ENCODE measurements at places on chromosomes 16 and 17.

- no peak for DNase-seq
These were observed 20.7 kb downstream of the SPHK1 start for GRCh38 chr17:76404976-76405563.

DNA sequence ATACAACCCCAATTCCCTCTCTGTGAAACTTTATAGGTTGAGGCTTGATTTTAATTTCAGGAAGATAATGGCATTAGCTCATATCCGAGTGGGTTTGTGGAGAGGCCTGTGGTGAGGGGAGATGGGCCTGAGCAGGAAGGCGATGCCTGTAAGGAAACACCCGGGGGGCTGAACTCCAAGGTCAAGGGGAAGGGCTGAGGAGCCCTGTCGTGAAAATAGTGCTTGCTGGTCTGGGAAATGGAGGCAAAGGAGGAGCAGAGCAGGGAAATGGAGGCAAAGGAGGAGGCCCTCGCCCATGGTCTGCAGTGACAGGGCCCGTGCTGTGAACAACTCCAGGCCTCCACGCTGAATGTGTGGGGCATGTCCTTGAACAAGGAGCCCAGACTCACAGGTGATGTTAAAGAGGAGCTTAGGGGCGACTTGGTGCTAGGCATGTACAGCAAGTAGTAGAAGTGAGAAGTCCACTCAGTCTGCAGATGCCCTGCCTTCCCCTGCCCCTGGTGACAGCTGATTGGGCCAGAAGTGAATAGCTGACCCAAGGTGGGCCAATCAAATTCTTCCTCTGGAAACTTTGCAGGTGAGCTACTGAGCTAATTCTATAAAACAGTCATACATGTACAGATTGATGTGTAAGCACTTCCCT is 38.1 kb downstream of the MRPS23 start:
- no peak for DNase-seq

DNA sequence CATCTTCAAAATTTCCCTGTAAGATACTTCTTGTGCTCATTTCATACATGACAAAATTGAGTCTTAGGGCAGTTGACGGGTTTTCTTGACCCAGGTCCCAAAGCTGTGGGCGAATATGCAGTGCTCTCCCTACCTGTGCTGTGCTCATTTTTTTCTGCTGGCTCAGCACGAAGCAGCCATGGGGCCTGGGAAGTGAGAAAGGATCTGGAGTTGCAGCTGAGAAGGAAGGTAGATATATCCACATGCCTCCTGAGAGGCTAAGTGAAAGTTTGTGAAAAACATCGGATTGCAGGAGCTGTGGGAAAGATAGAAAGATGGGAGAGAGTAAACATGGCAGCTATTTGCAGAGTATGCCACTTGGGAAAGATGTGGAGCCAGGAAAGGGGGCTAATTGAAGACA is 42.9 kb upstream of the MON1B start:
- DNase-seq, result no peak

DNA sequence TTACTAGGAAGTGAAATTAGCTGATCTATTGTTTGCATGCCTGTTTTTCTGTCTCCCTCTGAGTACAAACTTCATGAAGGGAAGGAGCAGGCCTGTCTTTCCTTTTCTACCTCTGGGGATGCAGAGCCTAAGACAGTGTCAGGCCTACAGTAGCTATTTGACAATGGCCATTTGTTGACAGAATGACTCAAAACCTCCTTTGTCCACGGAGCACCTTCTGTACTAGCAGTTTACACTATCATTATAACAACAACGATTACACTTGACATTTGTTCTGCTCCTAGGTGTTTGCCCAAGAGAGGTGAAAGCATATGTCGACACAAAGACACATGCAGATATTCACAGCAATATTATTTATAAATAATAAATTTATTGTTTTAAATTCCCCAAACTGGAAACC is 132.3 kb upstream of the IRX3 start:
- DNase-seq, result no peak

- DNase-seq, result no peak
These were observed 1.9 kb upstream of the PLEKHG4 start for GRCh38 chr16:67277294-67277998.

DNA sequence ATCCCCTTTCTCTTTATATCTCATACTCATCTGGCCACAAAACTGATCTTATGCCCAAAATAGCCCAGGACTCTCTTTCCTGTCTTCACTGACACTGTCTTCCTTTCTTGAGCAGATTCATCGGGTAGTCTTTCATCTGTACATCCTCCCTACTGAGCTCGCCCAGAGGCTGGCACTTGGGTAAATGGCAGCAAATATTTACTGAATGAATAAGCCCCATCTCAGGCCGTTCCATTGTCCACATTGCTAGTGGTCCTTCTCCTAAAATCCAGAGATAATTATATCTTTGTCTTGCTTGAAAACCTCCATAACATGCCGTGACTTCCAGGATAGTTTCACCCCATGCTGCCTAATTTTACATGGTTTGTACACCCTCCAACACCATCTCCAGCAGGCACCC is 158.1 kb upstream of the SDK2 start:
- no peak for DNase-seq

DNA sequence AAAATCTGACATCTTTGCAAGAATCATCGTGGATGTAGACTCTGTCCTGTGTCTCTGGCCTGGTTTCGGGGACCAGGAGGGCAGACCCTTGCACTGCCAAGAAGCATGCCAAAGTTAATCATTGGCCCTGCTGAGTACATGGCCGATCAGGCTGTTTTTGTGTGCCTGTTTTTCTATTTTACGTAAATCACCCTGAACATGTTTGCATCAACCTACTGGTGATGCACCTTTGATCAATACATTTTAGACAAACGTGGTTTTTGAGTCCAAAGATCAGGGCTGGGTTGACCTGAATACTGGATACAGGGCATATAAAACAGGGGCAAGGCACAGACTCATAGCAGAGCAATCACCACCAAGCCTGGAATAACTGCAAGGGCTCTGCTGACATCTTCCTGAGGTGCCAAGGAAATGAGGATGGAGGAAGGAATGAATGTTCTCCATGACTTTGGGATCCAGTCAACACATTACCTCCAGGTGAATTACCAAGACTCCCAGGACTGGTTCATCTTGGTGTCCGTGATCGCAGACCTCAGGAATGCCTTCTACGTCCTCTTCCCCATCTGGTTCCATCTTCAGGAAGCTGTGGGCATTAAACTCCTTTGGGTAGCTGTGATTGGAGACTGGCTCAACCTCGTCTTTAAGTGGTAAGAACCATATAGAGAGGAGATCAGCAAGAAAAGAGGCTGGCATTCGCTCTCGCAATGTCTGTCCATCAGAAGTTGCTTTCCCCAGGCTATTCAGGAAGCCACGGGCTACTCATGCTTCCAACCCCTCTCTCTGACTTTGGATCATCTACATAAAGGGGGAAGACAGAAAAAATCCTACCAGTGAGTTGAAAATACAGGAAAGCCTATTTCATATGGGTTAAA is at the start of gene G6PC1:
TSS of gene G6PC1 (plus strand) at position 340 of the 872 bp plus-strand sequence. CDS start at position 418, 78 bp downstream.
- no peak for DNase-seq

All from esophagus squamous epithelium (tissue), 5 donors.